NCI-H1417 (cell line): ENCODE measurements at places on chromosomes 2 and 18.

DNA sequence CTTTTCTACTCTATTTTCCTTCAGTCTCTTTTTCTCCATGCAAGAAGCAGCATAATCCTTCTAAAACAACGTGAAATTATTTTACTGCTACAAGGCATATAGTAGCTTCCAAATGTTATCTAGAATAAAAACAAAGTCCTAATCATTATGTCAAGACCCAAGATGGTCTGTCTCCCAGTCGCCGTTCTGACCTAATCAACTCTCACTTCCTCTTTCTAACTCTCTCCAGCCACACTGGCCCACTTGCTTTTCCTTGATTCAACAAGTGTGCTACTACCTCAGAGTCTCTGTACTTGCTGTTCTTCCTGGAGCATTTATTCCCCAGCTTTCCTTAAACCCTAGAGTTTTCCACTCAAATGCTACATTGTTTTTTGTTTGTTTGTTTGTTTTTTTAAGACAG lies 1491.2 kb downstream of the LRP1B start:
- DNase-seq: no peak

- DNase-seq: peak; percentile 61
These were observed 519.6 kb downstream of the LRP1B start for GRCh38 chr2:141611176-141611571.

GRCh38 chr2:24617424-24617823 lies 126.4 kb downstream of the NCOA1 start:
- no peak for DNase-seq

GRCh38 chr2:144414324-144414845 lies 105.5 kb downstream of the ZEB2 start:
- DNase-seq: no peak

DNA sequence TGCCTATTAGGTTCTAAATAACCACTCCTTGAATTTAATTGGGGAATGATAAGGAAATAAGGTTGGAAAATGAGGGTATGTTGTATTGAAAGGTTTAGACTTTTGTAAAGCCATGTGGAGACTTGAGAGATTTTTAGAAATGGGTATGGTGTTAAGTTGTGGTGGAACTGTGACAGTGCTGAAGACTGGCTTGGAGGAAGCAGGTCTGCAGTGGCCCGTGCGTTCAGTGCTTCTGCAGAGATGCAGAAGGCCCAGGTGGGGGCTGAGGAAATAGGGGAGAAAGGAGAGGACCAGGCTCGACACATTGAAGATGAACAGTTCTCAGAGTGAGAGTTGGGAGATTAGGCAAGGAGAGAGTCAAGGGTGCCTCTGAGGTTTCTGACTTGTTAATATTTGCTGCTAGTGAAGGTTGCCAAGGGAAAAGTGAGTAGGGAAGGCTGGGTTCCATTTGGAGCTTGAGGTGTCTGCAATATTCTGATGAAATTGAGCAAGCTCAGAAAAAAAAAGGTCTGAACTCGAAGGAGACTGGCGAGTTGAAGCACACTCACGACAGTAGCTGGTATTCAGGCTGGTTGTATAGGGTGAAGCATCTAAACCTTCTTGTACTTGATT lies 25.5 kb upstream of the SAG start:
- DNase-seq: no peak

GRCh38 chr2:160271171-160272086 lies 71.4 kb upstream of the ITGB6 start:
- peak; percentile 42 for DNase-seq
